ENCODE measurements at places on chromosomes 6 and 20. TPM values are rescaled to one million over a fixed set of nuclear protein-coding genes. Genes with fewer than 3 reads are reported as not detected.
A peak's percentile ranks its signal among the peaks of the same experiment; 100 is the strongest.

Gene LIME1
- total RNA-seq, result 7.3 TPM

Gene DEFB127
- total RNA-seq, result not detected

Gene MEI4
- total RNA-seq, result 0.47 TPM

Gene PRDM1
- total RNA-seq, result 18.2 TPM

Gene TRIM10
- total RNA-seq, result not detected

Gene SYTL3
- total RNA-seq, result 8.7 TPM

- DNase-seq, result no peak
Observed at GRCh38 chr20:22914291-22914690, 120.8 kb upstream of the SSTR4 start.

DNA sequence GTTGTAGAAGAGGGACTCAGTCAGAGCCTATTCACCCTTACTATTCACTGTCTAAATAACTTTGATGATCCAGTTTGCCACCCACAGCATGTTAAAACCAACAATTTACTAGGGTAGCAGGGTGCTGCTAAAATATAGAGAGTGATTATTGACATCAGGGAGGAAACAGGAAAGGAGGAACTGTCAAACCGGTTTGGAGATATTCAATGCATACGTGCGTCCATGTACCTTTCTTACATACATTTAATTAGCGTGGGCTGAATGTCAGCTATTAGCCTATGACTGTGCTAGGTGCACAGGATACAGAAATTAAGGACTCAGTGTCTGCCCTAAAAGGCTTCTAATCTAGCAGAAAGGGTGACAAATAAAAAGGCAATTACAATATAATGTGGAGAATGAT lies 57.2 kb downstream of the IL20RA start:
- DNase-seq, result no peak

DNA sequence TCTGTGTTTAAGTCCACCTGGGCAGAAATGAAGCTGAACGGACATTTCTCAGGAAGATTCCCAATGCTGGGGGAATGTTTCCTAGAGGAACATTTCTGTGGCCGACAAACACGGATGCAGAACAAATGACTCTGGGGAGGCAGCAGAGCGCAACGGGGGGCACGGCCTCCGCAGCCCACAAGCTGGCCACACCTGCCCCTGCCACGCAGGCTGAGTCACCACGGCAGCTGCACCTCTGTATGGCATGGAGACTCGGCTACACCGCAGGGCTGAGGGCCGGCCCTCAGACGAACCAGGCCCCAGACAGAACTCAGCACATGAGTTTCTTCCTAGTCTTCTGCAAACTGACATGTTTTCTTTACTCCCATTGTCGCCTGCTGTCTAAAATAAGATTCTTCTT lies 10.0 kb upstream of the PRR18 start:
- DNase-seq, result no peak

DNA sequence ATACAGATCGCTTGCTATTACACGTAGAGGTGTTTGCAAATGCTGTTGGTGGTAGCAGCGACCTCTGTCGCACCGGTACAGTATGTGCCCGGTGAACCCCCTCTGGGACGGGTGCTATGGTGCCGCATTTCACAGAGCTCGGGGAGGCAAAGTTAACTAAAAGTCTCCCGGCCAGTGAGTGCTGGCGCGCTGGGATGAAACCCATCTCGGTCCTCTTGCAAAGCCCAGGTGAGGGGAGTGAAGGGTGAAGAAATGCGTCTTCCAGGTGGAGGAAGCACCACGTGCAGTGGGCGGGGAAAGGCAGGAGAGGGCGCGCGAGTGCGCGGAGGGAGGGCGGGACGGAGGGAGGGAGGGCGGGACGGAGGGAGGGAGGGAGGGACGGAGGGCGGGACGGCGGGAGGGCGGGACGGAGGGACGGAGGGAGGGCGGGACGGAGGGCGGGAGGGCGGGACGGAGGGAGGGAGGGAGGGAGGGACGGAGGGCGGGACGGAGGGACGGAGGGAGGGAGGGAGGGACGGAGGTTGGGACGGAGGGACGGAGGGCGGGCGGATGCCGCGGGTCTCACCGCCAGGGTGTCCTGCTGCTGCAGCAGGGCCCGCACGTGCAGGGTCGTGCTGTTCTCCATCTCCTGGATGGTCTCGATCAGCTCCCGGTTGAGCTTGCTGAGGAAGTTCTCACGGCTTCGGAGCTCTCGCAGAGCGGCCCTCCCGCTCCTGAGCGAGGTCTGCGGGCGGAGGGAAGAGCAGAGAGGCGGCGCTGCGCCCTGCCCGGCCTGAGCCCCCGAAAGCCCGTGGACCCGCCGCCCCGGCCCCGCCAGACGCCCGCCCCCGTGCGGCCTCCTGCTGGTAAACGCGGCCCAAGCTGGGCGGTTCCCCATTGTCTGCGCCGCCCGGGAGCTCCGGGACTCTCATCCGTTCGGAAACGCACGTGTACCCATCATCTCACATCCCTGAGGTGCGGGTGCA lies 11.7 kb downstream of the C20orf96 start:
- peak; percentile 37 for DNase-seq

- no peak for DNase-seq
Observed at GRCh38 chr6:162385980-162386379, 341.6 kb downstream of the PRKN start.
